Fibroblast of lung (primary cell): ENCODE measurements at places on chromosomes 7 and 10. TPM values are rescaled to one million over a fixed set of nuclear protein-coding genes. Genes with fewer than 3 reads are reported as not detected.

The TLX1 gene
- polyA plus RNA-seq, result not detected in 2 replicates

The CYP3A7 gene
- polyA plus RNA-seq, result 0.16 and 0.44 TPM in 2 replicates

The OSBPL3 gene
- polyA plus RNA-seq, result 22.7 and 38.2 TPM in 2 replicates

The PODXL gene
- polyA plus RNA-seq, result 0.27 and 0.86 TPM in 2 replicates

The NXPH1 gene
- polyA plus RNA-seq, result not detected in 2 replicates

The MMP21 gene
- 0.05 TPM in 1 of 2 replicates, not detected in the other for polyA plus RNA-seq

The SPACDR gene
- 0.25 and 0.60 TPM in 2 replicates for polyA plus RNA-seq

DNA sequence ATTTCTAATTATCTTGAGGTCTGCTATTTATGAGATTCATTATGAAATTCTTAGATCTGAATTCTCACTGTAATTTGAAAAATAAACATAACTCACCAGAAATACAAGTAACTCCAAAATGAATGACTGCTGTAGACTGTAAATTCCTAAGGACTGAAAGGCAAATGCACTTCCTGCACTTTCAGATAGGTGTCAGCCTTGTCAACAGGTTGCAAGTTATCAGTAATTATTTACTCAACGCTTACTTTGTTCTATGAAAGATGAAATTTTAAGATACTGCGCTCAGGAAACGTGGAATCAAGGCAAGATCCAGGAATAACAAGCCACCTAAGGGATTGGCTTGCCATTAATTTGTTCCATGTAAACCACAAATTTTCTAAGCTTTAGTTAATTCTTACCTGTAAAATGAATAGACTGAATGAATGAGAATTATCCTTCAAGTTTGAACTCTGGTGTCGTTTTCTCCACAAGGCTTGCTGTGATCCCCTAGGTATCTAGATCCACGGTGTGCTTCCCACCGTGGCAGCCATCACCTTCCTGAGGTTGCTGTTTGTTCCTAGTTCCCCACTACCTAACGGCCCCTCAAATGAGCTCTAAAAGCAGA is 12.6 kb downstream of the DHX32 start:
- no peak overlapping the region for H3K27ac ChIP-seq
- H3K36me3 ChIP-seq, result peaks cover 7% of the 10 kb centered on the region
- DNase-seq, result peak; percentile 57
- no peaks in the 10 kb centered on the region for H3K4me1 ChIP-seq

GRCh38 chr7:93055543-93056107 is 62.2 kb downstream of the SAMD9 start:
- no peak overlapping the region for H3K27ac ChIP-seq
- DNase-seq, result peak; percentile 38
- H3K36me3 ChIP-seq, result no peaks in the 10 kb centered on the region
- no peaks in the 10 kb centered on the region for H3K27me3 ChIP-seq
- H3K4me1 ChIP-seq, result no peaks in the 10 kb centered on the region

DNA sequence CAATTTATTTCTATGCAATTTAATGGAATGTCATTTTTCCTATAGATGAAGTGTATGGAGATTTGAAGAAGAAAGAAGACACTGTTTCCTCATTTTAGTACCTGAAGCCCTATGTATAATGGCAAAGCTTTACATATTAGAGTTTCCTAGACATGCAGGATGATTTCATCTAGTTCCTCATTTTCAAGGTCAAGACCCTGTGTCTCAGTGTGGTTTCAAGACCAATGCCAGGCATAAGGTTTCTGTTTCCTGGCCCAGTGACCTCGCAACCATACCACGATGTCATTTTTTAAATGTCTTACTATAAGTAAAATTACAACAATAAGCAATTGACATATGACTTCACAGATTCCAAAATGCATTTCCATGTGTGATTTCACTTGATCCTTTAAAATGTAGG is 336.5 kb upstream of the PRKCQ start:
- no peak overlapping the region for H3K4me3 ChIP-seq
- no peaks in the 10 kb centered on the region for H3K4me1 ChIP-seq
- DNase-seq, result peak; percentile 55
- H3K27me3 ChIP-seq, result no peaks in the 10 kb centered on the region
- no peaks in the 10 kb centered on the region for H3K36me3 ChIP-seq

DNA sequence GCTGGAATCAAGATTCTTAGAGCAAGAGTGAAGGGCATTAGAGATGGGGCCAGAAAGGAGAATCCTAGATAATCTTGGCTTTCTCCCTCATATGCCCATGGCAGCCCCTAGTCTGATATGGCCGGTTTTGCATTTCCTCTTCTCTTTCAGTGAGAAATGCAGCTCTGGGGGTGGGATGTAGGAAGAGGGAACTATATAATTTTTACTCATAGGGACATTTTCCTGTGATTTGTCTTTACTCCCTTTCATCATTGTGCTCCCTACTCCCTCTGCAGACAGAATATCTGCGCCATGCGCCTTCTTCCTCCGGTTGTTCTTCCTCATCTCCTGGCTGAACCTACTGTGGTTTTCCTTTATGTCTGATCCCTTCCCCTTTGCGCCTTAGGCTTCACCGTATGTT is 16.8 kb upstream of the CHCHD1 start:
- no peaks in the 10 kb centered on the region for H3K4me1 ChIP-seq
- H3K36me3 ChIP-seq, result peaks cover 34% of the 10 kb centered on the region
- H3K27me3 ChIP-seq, result no peaks in the 10 kb centered on the region
- DNase-seq, result no peak
- H3K27ac ChIP-seq, result no peak overlapping the region
- no peak overlapping the region for H3K4me3 ChIP-seq

DNA sequence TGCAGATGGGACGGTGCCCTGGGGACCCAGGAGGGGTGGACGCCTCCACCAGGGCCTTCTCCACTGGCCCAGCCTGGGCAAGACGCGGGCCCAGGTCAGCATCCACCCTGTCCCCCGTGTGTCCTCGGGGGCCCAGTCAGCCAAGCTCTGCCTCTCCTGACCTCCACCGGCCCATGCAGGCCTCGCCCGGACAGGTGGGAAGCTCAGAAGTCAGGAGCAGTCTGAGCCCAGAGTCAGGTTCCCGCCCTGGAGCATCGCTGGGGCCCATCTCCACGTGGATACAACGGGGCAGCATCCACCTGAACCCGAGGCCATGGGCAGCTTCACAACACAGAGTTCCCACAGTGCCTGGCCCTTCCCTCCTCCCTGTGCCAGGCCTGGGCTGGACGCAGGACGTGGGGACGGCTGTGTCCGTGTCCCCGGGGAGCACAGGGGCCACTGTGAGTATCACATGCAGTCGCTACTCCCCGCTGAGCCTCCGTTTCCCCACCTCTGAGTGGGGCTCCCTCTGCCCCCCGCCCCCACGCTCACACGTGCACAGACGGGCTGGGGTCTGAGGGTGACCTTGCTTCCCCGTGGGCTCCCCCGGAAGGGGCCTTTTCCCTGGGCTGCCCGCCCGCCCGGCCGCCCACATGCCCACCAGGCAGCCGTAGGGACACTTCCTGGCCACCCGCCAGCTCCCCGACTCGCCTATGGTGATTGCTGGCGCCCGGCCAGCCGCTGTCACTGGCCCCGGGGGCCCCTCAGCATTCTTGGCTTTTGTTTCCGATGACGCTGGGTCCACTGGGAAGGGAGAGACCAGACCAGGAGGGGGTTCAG is 64.3 kb downstream of the PDGFA start:
- no peaks in the 10 kb centered on the region for H3K4me1 ChIP-seq
- no peak overlapping the region for H3K27ac ChIP-seq
- H3K36me3 ChIP-seq, result no peaks in the 10 kb centered on the region
- no peak overlapping the region for H3K4me3 ChIP-seq
- DNase-seq, result no peak

GRCh38 chr10:26909753-26910152 is 49.0 kb upstream of the ABI1 start:
- H3K27ac ChIP-seq, result no peak overlapping the region
- no peak for DNase-seq
- no peak overlapping the region for H3K4me3 ChIP-seq
- no peaks in the 10 kb centered on the region for H3K27me3 ChIP-seq
- no peaks in the 10 kb centered on the region for H3K36me3 ChIP-seq
- no peaks in the 10 kb centered on the region for H3K4me1 ChIP-seq

- H3K27ac ChIP-seq, result peak within 1 kb of the TSS; percentile 98
- peaks cover 16% of the 10 kb centered on the region for H3K36me3 ChIP-seq
- peak; percentile 98 for DNase-seq
- peaks cover 10% of the 10 kb centered on the region for H3K4me1 ChIP-seq
- H3K27me3 ChIP-seq, result no peaks in the 10 kb centered on the region
Measured at GRCh38 chr7:101217388-101218235, at the start of the genes PLOD3 and ZNHIT1. TSS of gene PLOD3 (minus strand) at chr7:101217581. CDS start at chr7:101217274, 307 bp downstream. TSS of gene ZNHIT1 (plus strand) at chr7:101218165. CDS start at chr7:101218196, 31 bp downstream.

- no peaks in the 10 kb centered on the region for H3K36me3 ChIP-seq
- peak; percentile 78 for DNase-seq
- H3K4me1 ChIP-seq, result peaks cover 9% of the 10 kb centered on the region
- H3K27me3 ChIP-seq, result no peaks in the 10 kb centered on the region
- H3K27ac ChIP-seq, result peak within 1 kb of the TSS; percentile 49
Measured at GRCh38 chr10:89207181-89207800, at the start of gene CH25H. TSS of gene CH25H (minus strand) at chr10:89207317. CDS start at chr10:89207292, 25 bp downstream.

GRCh38 chr7:135240441-135240840 is 6.8 kb downstream of the STRA8 start:
- no peaks in the 10 kb centered on the region for H3K4me1 ChIP-seq
- H3K36me3 ChIP-seq, result no peaks in the 10 kb centered on the region
- H3K27ac ChIP-seq, result no peak overlapping the region
- no peak for DNase-seq
- no peak overlapping the region for H3K4me3 ChIP-seq

DNA sequence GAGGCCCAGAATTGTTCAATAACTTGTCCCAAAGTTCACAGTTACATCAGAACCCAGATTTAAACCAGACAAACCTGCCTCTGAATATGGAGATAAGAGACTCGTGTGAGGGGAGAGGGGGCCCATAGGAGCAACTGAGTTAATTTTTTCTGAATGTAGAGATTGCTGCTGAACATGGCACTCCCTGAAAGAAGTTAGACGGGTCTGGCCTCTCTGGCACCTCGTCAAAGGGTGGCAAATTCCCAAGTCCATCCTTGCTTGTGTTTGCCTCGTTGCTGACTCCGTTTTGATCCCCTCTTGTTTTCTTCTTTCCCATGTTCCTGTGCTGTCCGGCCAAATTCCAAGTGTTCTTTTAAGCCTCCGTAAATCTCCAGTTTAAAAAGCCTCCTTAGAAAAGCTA is 35.2 kb upstream of the YAE1 start:
- H3K27me3 ChIP-seq, result peaks cover 3% of the 10 kb centered on the region
- no peak for DNase-seq
- H3K27ac ChIP-seq, result no peak overlapping the region
- H3K4me3 ChIP-seq, result no peak overlapping the region

DNA sequence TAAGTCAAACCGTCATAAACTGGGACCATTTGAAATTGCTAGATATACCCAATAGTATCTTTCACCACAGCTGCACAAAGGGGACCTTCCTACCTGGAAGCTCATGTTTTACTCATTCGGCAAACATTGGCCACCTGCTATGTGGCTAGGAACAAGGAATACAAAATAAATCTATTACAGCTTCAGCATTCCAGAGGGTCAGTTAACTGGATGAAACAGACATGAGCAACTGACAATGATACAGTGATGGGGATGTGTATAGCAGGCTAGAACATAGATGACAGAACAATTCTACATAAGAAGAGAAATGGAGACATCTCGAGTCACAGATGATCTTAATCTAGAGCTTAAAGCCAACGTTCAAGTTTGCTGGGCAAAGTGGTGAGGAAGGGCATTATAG is 3.1 kb upstream of the SMURF1 start:
- no peak overlapping the region for H3K27ac ChIP-seq
- DNase-seq, result no peak
- H3K4me1 ChIP-seq, result peaks cover 2% of the 10 kb centered on the region
- H3K36me3 ChIP-seq, result no peaks in the 10 kb centered on the region
- no peaks in the 10 kb centered on the region for H3K27me3 ChIP-seq

DNA sequence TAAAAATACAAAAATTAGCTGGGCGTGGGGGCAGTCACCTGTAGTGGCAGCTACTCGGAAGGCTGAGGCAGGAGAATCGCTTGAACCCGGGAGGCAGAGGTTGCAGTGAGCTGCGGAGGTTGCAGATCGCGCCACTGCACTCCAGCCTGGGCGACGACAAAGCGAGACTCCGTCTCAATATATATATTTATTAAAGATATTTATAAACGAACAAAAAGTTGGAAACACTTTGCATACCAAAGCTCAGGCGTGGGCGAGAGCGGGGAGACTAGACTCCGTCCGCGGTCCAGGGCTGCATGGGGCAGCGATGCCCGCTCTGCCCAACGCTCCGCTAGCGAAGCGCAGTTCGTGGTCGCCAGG is 7.9 kb upstream of the CRYGN start:
- no peaks in the 10 kb centered on the region for H3K36me3 ChIP-seq
- H3K4me3 ChIP-seq, result peak overlapping the region; percentile 23
- peak overlapping the region; percentile 33 for H3K27ac ChIP-seq
- no peaks in the 10 kb centered on the region for H3K27me3 ChIP-seq
- DNase-seq, result no peak

DNA sequence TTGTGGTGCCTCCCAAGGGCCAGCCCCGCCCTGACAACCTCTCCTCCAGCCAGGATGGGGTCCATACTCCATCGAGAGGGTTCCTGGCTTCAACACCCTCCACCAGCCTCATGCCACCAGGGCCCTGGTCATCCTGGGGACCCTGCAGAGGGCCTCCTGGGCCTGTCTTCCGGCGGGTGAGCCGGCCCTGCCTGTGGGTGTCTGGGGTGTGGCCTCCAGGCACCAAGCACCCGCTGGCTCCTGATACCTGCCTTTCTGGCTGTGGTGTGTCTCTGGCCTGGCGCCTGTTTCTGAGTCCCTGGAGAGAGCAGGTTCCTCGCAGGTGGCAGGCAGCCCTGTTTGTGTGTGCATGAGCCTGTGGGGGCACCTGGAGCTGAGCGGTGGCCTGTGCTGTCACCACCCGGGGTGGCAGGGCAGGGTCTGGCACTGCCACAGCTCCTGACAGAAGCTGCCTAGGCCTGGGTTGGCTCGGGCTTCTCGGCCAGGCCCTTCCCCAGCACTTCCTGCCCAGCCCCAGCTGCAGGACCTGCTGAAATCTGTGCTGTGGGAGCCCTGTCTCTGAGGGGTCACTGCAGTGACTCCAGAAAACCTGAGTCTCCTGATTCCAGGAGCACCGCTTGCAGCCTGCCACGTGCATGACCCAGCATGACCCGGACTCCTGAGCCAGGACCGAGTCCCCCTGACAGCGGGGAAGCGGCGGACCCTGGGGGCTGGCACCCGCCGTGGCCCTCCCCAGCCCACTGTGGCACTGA is 18.4 kb downstream of the ADAM8 start:
- no peaks in the 10 kb centered on the region for H3K36me3 ChIP-seq
- peak overlapping the region; percentile 89 for H3K27ac ChIP-seq
- no peak for DNase-seq
- no peaks in the 10 kb centered on the region for H3K27me3 ChIP-seq
- H3K4me3 ChIP-seq, result no peak overlapping the region

- no peaks in the 10 kb centered on the region for H3K27me3 ChIP-seq
Measured at GRCh38 chr7:1015196-1016121, 28.9 kb upstream of the GPR146 start.

GRCh38 chr7:94394437-94395140 is at the start of gene COL1A2:
TSS of gene COL1A2 (plus strand) at chr7:94394895. CDS start at chr7:94395032, 137 bp downstream.
- H3K27me3 ChIP-seq, result no peaks in the 10 kb centered on the region
- peak within 1 kb of the TSS; percentile 96 for H3K27ac ChIP-seq
- H3K4me1 ChIP-seq, result peaks cover 13% of the 10 kb centered on the region
- peak; percentile 98 for DNase-seq
- peak within 1 kb of the TSS; percentile 89 for H3K4me3 ChIP-seq
- peaks cover 9% of the 10 kb centered on the region for H3K36me3 ChIP-seq
